ENCODE measurements at places on chromosomes 11 and 22.

GRCh38 chr22:37137903-37138665 is 11.6 kb downstream of the IL2RB start:
- no peak for DNase-seq

GRCh38 chr11:118232659-118233058 is 7.8 kb upstream of the JAML start:
- no peak for DNase-seq

GRCh38 chr11:87353771-87354345 is 316.1 kb downstream of the TMEM135 start:
- DNase-seq = no peak

DNA sequence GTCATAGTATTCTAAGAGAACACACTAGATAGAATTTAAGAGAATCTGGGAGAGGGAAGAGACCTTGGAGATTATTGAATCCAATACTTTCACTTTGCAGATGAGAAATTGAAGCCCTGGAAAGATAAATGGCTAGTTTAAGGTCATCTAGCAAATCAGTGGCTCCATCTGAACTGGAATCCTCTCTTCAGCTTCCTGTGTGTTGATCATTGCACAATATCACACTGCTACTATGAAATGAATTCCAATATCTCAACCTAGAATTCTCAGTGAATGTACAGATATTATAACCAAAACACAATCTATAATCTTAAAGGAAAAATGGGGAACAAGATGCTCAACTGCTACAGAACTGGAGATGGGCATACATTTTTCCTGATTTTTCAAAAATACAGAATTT is 44.1 kb downstream of the DCUN1D5 start:
- no peak for DNase-seq

Measured in activated CD8-positive, alpha-beta memory T cell treated with anti-CD3 and anti-CD28 coated beads, Interleukin-2, amount 50 U/mL, for 48 hours (primary cell).